ENCODE measurements at places on chromosomes 16 and 17.

- no peak for DNase-seq
Observed at GRCh38 chr16:85347213-85347591, 234.9 kb upstream of the CIBAR2 start.

DNA sequence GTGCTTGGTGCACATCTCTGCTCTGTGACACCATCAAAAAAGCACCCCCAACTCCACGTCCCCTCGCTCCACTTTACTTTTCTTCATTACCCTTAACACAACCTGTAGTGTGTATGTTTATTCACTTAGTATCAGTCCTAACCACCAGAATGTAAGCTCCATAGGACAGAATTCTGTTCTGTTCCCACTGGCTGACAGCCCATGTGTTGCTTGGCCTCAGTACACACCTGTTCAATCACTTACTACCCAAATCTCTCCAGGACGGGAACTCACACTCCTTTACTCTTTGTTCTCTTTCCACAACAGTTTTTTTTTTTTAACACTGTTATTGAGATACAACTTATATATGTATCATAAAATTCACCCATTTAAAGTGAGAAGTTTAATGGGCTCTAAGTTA is 119.6 kb downstream of the MAF start:
- no peak for DNase-seq

DNA sequence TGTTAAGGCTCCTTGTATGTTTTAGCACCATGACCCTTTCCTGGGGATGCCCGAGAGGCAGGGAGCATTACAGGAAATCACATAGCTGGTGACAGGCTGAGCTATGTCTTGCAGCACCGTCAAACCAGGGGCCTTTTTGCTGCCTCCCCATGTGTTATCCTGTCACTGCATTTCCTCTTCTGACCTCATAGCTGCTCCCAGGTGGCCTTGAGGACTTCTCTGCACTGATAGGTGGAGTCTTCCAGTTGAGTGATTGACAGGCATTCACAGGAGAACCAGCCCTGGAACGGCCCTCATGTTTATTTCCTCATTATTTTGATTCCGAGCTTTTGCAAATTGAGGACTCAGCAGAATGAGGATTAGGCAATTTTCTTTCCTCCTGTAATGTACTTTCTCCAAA is 349.6 kb downstream of the HAPSTR1 start:
- no peak for DNase-seq

DNA sequence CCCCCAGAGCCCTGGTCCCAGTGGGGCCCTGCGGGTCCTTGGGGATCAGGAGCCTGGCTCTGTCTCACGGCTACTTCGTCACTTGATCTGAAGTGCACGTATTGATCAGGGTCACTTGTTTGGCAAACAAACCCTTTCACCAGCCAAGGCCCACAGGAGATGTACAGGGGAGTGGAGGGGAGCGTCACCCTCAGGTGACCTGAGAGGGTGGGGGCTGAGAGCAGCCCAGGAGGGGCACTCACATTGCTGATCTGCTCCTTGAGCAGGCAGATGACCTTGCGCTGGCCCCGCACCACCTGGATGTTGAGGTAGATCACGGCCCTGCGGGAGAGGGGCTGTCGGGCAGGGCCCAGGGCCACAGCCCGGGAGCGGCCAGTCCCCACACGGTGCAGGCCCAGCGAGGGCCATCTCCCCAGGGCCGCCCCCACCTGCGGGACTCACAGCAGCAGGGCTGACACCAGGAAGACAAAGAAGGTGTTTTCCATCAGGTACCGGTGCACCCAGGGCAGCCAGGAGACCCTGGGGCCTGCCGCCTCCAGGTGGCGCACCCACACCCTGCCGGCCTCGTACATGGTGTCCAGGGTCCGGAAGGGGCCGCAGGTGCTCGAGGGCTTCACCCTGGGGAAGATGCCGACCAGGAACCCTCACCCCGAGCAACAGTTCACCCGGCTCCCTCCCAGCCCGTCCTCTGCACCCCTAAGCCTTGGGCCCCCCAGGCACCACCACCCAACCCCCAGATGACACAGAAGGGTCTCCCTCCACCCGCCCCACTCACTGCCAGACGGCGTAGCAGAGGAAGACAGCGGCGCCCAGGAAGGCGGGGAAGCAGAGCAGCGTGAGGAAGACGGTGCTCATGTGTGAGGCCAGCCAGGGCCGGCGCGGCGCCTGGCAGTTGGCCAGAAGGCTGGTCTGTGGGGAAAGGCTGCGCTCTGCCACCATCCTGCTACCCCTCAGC is 11.3 kb downstream of the TMC6 start:
- DNase-seq = no peak

DNA sequence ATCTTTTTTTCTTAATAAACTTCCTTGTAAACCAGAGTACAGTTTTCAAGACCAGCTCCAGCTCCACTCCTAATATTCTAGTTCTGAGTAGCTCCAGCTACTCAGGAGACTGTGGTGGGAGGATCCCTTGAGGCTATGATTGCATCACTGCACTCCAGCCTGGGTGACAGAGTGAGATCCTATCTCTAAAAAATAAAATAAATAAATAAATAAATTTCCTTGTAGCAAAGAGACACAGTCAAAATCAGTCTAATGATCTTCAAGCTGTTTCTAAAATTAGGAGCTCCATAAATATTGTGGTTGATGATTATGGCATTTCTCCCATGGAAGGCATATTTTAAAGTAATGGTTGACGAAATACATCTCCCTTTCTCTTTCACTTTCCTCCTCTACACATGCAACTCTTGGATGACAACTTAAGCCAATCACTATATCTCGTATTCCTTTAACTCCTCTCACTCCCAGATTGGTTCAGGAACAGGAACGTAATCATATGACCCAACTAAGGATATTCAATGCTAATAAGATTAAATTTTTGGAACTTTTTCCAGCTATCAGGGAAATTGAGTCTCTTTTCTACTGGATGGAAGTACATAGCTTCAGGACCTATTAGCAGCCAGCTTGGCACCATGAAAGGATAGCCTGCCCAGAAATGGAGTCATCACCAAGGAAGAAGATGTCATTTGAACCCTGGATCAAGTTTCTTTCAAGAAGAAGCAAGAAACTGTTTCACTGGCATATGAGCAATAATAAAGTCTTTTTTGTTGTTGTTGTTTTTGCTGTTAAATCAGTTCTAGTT is 42.1 kb upstream of the TAOK1 start:
- DNase-seq = no peak
